WTC11 (cell line): ENCODE measurements at places on chromosomes 13 and 19. TPM values are rescaled to one million over a fixed set of nuclear protein-coding genes. Genes with fewer than 3 reads are reported as not detected.

Gene GRIN2D
- 23.0 to 27.8 TPM (median 25.3 TPM) in 3 replicates for total RNA-seq

Gene RNF17
- 0.05 TPM in 1 of 3 replicates, not detected in the others for total RNA-seq

Gene TSKS
- 0.30 to 0.55 TPM (median 0.48 TPM) in 3 replicates for total RNA-seq

DNA sequence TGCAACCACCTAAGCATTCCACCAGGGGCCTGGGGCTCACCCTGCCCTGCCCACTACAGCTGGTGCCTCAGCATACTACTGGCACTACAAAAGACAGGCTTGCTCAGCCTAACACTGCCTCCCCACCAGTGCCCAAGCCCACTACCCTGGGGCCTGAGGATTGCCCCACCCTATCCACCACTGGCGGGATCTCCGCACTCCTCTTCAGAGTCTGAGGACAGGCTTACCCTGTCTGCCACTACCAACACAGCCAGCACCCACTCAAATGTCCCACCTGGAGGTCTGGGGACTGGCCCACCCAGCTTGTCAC is 27.6 kb upstream of the N4BP2L1 start:
- H3K27me3 ChIP-seq = no peaks in the 10 kb centered on the region
- H3K27ac ChIP-seq = peak overlapping the region; percentile 46; the same call in 1 of the 2 replicates
- H3K36me3 ChIP-seq = peaks cover 19% of the 10 kb centered on the region
- no peaks in the 10 kb centered on the region for H3K4me1 ChIP-seq

Gene CRTC1
- 12.3 to 17.0 TPM (median 16.3 TPM) in 3 replicates for total RNA-seq

Gene ZNF418
- 19.6 to 21.1 TPM (median 20.8 TPM) in 3 replicates for total RNA-seq

Gene CEACAM8
- total RNA-seq = not detected in 3 replicates

DNA sequence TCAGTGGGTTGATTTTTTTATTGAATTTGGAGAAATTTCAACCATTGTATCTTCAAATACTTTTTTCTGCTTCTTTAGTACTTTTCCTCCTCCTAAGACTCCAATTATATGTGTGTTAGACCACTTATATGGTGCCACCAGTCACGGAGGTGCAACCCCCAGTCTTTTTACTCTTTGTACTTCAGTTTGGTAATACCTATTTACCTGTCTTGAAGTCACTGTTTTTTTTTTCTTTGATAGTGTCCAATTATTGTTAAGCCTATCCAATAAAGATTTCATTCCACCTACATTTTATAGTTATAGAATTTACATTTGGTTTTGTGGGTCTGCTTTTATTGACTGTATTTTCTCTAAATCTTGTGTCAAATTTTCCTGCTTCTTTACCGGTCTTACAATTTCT is 14.9 kb downstream of the ZNF283 start:
- DNase-seq = no peak
- H3K36me3 ChIP-seq = peaks cover 89% of the 10 kb centered on the region
- no peaks in the 10 kb centered on the region for H3K4me1 ChIP-seq

DNA sequence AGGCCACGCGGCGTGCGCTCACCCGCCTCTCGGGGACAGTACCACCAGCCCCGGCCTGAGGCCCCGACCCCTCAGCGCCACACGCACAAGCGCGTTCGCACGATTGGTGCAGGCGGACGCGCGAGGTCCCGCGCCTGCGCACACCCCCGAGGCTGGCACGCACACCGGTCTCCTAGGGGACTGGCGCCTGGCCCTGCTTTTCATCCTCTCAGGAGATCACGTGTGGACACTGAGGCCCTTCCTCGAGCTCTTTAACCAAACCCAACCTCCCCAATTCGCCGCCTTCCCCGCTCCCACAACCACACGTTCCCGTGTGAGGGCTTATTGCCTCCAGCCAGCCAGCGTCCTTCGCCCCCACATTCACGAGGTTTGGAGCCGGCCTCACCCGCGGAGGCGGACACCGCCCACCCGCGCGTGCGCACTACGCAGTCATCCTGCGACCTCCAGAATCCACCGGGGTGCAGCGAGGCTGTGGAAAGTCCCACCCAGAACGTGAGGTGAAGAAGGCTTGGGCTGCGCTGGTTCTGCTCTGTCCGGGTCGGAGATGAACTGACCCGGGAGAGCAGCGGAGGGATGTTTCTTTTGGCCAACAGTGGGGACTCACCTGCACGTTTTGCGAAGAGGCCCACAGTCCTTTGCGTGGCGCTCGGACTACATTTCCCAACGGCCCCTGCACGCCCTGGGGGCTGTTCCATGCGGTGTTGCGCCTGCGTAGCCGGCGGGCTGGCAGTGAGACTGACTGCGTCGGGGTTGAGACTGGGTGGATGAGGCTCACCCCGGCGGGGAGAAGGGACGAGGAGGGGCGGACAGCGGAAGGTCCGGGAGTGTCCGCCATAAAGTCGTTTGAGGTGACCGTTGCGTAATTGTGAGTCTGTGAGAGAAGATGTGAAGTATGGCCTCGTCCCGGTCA is 539 bp upstream of the ZNF667 start:
- H3K27me3 ChIP-seq = peaks cover 16% of the 10 kb centered on the region; the same call in 1 of the 2 replicates
- DNase-seq = peak; percentile 81
- H3K27ac ChIP-seq = peak overlapping the region; percentile 95

Gene NPAS1
- total RNA-seq = 6.8 to 11.1 TPM (median 10.3 TPM) in 3 replicates

- H3K4me1 ChIP-seq = peaks cover 25% of the 10 kb centered on the region
- no peaks in the 10 kb centered on the region for H3K36me3 ChIP-seq
Measured at GRCh38 chr13:80877209-80877943, 536.5 kb upstream of the SPRY2 start.

Gene FXYD7
- total RNA-seq = 16.7 to 16.9 TPM (median 16.9 TPM) in 3 replicates

DNA sequence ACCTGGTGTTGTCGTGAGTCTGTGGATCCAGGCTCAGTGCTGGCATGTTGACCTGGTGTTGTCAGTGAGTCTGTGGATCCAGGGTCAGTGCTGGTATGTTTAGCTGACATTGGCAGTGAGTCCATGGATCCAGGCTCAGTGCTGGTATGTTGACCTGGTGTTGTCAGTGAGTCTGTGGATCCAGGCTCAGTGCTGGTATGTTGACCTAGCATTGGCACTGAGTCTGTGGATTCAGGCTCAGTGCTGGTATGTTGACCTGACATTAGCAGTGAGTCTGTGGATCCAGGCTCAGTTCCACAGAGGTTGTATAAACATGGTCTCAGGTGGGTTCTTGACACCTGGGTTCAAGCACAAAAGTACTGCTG is 16.8 kb upstream of the PDCD2L start:
- H3K27ac ChIP-seq = no peak overlapping the region
- H3K27me3 ChIP-seq = no peaks in the 10 kb centered on the region
- H3K4me1 ChIP-seq = no peaks in the 10 kb centered on the region
- H3K4me3 ChIP-seq = no peak overlapping the region

GRCh38 chr13:51603716-51604115 is 19.5 kb downstream of the WDFY2 start:
- no peak overlapping the region for H3K4me3 ChIP-seq
- no peaks in the 10 kb centered on the region for H3K27me3 ChIP-seq
- no peak overlapping the region for H3K27ac ChIP-seq
- H3K4me1 ChIP-seq = peaks cover 48% of the 10 kb centered on the region

Gene BABAM1
- total RNA-seq = 139 to 147 TPM (median 146 TPM) in 3 replicates

DNA sequence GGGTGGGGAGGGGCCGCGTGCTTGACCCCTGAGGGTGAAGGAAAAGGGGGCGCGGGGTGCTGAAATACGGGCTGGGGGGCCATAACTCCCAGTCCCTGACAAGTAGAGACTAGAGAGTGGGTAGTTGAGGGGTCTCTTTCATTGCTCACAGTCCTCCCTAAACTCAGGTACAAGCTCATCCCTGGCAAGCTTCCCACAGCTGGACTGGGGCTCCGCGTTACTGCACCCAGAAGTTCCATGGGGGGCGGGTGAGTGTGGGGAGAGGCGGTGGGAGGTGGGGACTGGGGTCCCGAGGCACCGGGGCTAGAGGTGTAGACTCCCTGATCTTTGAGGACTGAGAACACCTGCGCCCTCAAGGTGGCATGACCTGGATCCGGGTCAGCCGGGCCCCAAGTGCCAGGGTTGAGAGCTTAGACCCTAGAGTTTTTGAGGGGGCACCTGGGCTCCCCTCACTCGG is 1.3 kb downstream of the ETV2 start:
- H3K4me3 ChIP-seq = peak overlapping the region; percentile 84
- H3K27me3 ChIP-seq = peaks cover 17% of the 10 kb centered on the region
- no peak for DNase-seq
- no peak overlapping the region for H3K27ac ChIP-seq

DNA sequence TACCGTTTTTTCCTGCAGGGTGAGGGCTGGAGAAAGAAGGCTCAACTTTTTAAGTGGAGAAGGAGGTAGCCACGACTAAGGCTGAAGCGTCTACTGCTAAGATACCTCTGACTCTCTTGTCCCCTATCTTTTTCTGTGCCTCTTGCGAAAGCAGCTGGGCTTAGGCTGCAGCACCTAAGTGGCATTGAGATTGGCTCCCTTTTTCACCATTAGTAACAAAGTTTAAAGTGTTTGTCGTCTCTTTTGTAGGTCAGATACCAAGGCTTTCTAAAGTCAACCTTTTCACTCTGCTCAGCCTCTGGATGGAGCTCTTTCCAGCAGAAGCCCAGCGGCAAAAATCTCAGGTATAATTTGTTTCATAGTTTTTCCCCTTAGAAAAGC is 887 bp downstream of the CDADC1 start:
- peak overlapping the region; percentile 95 for H3K4me3 ChIP-seq
- H3K4me1 ChIP-seq = peaks cover 12% of the 10 kb centered on the region
- H3K27me3 ChIP-seq = peaks cover 14% of the 10 kb centered on the region; the same call in 1 of the 2 replicates
- no peak for DNase-seq

GRCh38 chr13:111204438-111205177 is 89.5 kb downstream of the ARHGEF7 start:
- DNase-seq = peak; percentile 56
- H3K4me3 ChIP-seq = peak overlapping the region; percentile 50
- peaks cover 12% of the 10 kb centered on the region for H3K36me3 ChIP-seq
- H3K4me1 ChIP-seq = peaks cover 73% of the 10 kb centered on the region

DNA sequence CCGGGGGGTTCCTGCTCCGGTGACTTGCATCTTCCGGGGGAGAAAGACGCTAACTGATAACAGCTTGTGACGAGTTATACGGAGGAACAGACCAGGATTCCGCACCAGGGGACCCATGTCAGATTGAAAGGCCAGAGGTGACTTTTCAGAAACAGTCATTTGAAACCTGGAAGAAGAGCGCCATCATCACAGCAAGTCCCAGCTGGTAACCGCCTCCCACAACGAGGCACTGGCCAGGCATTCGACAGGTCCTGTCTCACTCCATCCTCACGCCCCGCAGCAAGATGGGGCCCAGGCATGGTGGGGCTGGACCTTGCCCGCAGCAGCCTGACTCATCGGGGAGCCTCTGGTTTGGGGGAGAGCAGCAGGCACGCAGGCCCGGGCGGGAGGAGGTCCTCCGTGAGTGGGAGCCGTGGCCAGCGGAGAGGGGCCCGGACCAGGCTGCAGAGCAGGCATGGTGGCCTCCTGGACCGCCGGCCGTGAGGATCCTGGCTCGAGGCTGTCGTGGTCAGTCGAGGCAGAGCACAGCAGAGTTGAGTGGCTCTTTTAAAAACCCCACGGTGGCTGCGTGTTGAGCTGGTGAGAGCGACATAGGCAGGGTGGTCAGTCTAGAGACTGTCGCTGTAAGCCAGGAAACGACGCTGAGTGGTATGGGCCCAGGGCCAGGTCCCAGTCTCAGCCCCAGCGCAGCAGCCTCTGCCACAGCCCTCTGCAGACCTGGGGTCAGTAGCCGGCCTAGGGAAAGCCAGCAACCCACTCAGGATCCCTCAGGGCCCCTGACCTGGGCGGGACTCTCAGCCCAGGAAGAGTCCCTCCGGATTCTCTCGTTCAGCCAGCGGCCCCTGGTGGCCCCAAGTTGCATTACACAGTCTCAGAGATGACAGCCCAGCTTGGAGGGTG is 94.9 kb upstream of the MCF2L start:
- peaks cover 5% of the 10 kb centered on the region; the same call in 1 of the 2 replicates for H3K4me1 ChIP-seq
- peak overlapping the region; percentile 85 for H3K27ac ChIP-seq
- no peak overlapping the region for H3K4me3 ChIP-seq
- peaks cover 47% of the 10 kb centered on the region for H3K36me3 ChIP-seq
- no peaks in the 10 kb centered on the region for H3K27me3 ChIP-seq
- DNase-seq = peak; percentile 87

Gene ZNF829
- 6.4 to 7.1 TPM (median 7.0 TPM) in 3 replicates for total RNA-seq

GRCh38 chr19:45476304-45476703 is 8.5 kb downstream of the FOSB start:
- H3K27me3 ChIP-seq = peaks cover 70% of the 10 kb centered on the region
- peaks cover 33% of the 10 kb centered on the region for H3K4me1 ChIP-seq
- H3K27ac ChIP-seq = no peak overlapping the region
- H3K4me3 ChIP-seq = no peak overlapping the region
- DNase-seq = no peak
- H3K36me3 ChIP-seq = no peaks in the 10 kb centered on the region

GRCh38 chr13:111492341-111492950 is 172.0 kb downstream of the TEX29 start:
- DNase-seq = no peak
- no peak overlapping the region for H3K4me3 ChIP-seq
- no peak overlapping the region for H3K27ac ChIP-seq
- no peaks in the 10 kb centered on the region for H3K27me3 ChIP-seq

DNA sequence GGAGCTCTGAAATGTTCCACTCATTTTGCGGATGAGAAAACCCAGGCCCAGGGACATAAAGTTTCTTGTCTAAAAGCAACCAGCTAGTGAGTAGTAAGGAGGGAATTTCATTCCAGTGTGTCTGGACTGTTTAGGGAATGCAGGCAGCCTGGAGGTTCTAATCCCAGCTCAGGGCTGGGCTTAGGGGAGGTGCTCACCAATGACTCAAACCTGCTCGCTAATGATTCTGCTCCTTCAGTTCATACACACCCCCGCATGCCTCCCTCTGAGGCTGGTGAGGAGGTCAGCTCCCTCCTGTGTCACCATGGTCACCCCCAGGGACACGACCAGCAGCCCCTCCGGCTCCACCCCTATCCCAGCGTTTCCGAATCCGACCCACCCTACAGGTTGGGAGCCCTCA is 34.6 kb downstream of the CYP4F2 start:
- H3K27ac ChIP-seq = no peak overlapping the region
- no peaks in the 10 kb centered on the region; the same call in 1 of the 2 replicates for H3K27me3 ChIP-seq
- H3K4me1 ChIP-seq = no peaks in the 10 kb centered on the region
- H3K36me3 ChIP-seq = peaks cover 14% of the 10 kb centered on the region
- no peak overlapping the region for H3K4me3 ChIP-seq

DNA sequence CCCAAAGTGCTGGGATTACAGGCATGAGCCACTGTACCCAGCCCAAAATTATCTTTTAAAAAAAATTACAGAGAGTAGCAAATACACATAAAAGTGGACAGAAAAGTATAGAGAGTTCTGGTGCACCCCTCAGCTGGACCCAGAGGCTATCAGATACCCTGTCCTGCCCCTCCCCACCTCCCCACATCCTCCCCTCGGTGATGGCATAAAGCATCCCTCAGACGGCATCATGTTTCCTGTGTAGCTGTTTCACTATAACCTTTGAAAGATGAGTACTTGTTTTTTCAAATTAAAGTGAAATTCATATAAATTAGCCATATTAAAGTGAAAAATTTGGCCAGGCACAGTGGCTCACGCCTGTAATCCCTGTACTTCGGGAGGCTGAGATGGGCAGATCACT is 20.1 kb downstream of the SLC27A1 start:
- no peak overlapping the region for H3K27ac ChIP-seq
- no peaks in the 10 kb centered on the region for H3K36me3 ChIP-seq
- peaks cover 6% of the 10 kb centered on the region; the same call in 1 of the 2 replicates for H3K27me3 ChIP-seq
- peaks cover 21% of the 10 kb centered on the region for H3K4me1 ChIP-seq
- DNase-seq = no peak
- H3K4me3 ChIP-seq = no peak overlapping the region

GRCh38 chr13:51807041-51807440 is 3.1 kb upstream of the DHRS12 start:
- H3K4me3 ChIP-seq = no peak overlapping the region
- H3K36me3 ChIP-seq = no peaks in the 10 kb centered on the region

Gene ATP12A
- 1.4 to 2.7 TPM (median 2.2 TPM) in 3 replicates for total RNA-seq

Gene SYNGR4
- total RNA-seq = not detected in 3 replicates

Gene PSG6
- total RNA-seq = not detected in 3 replicates
